ENCODE measurements at places on chromosomes 3 and 15.
A peak's percentile ranks its signal among the peaks of the same experiment; 100 is the strongest.

- DNase-seq = no peak
These were observed 56.2 kb downstream of the B3GNT5 start for GRCh38 chr3:183309276-183309675.

DNA sequence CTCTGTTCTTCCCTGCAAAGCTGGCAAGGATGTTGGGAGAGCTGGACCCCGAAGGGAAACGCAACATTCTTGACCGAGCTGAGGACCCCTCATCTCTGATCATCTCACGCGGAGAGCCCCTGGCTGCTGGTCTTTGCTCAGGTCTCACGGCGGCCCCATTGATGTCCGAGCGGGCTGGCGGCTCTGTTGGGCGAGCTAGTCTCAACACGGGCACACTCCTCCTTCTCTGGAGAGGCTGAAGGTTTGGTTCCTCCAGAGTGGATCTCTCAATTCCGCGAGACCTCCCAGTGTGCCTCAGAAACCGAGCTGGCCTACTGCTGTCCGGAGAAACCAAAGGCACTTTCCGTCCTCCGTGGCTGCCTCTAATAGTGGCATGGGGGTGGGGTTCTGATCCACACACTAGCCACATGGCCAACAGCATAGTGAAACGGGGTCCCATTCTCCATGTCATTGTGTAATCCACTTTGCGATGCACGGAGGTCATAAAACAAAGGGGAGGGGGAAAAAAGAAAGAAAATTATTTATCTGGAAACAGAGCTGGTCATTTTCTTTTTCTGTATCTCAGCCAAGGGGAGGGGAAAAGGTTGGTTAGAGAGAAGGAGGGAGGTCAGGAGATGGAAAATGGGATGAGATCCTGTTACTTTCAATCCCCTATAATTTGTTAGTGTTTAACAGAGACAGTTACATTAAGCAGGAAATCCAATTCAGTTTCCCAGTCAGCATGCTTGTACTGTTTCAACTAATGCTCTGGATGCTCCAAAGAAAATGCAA is 1.3 kb downstream of the CCDC80 start:
- peak; percentile 24 for DNase-seq

DNA sequence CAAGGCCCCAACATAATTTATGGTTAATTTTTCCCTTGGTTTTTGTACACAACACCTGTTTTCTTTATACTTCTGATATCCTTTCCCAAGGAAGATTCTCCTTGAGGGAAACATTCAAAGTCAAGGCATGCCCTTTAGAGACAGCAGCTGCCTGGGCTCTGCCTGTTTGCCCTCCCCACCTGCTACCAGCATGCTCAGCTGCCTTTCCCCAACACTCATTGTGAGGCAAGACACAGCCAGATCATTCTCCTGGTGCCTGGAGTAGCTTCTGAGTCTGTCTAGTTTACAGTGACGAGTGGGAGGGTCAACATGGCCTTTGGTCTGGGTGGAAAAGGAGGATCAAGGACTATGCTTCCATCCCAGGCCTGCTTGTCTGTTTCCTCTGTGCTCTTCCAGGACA is 132.5 kb downstream of the EPHB1 start:
- DNase-seq = no peak

DNA sequence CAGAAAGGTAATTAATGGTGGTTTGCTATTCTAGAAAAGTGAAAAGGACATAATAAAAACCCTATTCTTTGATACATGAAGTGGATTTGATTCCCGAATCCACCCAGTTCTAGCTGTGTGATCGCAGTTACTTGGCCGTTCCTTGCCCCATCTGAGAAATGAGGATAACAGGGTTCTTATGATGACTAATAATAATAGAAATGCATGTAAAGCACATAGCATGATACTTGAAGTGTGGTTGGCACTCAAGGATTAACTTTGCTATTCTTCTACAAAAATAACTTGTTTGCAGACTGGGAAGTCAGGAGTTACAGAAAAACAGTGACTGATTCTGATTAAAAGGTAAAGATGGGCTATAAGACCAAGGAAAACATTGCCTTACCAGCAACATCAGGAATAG is 26.8 kb downstream of the PARL start:
- no peak for DNase-seq

- peak; percentile 45 for DNase-seq
These were observed 172.7 kb downstream of the MEGF11 start for GRCh38 chr15:66080717-66081398.

DNA sequence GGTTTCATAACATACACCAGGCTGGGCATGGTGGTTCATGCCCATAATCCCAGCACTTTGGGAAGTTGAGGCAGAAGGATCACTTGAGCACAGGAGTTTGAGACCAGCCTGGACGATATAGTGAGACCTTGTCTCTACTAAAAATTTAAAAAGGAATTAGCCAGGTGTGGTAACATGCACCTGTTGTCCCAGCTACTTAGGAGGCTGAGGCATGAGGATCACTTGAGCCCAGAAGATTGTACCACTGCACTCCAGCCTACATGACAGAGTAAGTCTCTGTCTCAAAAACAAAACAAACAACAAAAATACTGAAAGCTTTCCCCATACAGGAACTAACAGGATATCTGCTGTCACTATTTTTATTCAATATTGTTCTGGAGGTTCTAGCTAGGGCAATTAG is 20.9 kb downstream of the GREM1 start:
- DNase-seq = peak; percentile 29

DNA sequence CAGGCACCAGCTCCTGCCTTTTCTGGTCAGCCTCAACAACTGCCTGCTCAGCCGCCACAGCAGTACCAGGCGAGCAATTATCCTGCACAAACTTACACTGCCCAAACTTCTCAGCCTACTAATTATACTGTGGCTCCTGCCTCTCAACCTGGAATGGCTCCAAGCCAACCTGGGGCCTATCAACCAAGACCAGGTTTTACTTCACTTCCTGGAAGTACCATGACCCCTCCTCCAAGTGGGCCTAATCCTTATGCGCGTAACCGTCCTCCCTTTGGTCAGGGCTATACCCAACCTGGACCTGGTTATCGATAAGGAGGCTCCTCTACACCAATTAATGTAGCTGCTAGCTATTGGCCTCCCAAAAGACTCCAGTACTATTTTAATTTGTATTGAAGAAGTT is 38.9 kb downstream of the TFG start:
- DNase-seq = no peak

GRCh38 chr3:58043933-58044332 is 35.7 kb downstream of the FLNB start:
- DNase-seq = no peak

GRCh38 chr3:49053543-49053942 is 24.3 kb upstream of the IMPDH2 start:
- no peak for DNase-seq

DNA sequence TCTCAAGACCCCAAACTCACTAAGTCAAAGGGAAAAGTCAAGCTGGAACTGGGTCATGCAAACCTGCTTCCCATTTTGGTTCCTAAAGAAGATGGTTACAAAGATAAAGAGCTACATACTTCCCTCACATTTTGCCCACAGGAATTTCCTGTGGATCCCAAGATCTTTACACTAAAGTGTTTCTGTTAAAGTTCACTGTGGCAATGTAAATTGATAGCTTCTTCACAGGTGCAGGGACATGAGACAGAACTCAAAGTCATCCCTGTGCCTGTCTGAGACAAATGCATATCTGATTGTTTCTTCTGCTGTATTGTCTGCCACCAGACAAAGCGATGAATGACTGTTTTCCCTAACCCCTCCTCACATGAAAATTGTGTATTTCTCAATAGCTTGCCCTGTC is 567.8 kb downstream of the ZIC1 start:
- DNase-seq = no peak

- no peak for DNase-seq
These were observed 290.5 kb downstream of the NAALADL2 start for GRCh38 chr3:175149675-175150074.

Measured in HCEC 1CT (cell line).